8988T (cell line): ENCODE measurements at places on chromosomes 4 and X.

GRCh38 chrX:13091111-13091765, 46.8 kb upstream of the FAM9C start:
- no peak for DNase-seq

DNA sequence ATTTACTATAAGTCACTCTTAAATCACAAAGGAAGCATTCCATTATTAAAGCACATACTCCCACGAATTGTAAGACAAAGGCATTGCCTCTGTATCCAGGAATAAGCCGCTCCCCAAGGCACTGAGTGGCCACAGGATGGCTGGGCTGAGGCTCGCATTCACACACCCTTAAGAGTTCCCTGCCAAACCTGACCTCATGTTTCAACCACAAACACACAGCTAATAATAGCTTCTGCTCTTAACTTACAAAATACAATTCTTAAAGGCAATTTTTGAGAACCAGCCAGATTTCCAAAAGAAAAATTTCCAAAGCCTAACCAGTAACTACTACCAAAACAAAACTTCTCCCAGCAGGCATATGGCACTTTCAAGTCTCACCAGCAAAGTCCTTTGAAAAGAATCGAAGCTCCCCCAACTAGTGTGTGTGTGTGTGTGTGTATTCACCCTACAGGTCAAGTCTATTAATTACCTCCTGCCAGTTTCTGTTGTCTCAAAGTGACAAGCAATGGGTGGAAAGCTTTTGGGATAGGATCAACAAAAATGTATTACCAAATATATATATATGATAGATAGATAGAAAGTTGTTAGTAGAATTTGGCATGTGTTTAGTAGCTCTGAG, 36.0 kb downstream of the ARHGAP6 start:
- no peak for DNase-seq

GRCh38 chrX:20237864-20238263, 28.8 kb downstream of the RPS6KA3 start:
- no peak for DNase-seq

GRCh38 chrX:39000802-39001201, 199.5 kb downstream of the MID1IP1 start:
- DNase-seq, result no peak

DNA sequence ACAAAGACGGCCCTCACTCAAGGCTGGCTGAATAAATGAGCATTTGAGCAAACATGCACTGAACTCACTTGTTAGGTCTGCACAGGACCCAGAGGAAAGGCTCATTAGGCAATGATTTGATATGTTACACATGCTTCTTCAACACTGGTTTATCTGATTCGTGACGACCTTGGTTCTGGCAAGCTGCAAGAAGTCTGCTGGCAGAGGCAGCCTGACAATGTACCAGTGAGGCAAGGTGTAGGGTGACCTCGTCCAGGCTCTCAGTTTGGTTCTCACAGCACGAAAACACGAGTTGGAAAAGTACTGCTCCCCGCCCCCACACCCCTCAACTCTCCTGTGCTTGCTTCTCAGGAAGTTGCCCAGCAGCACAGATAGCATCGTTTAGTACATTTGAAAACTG, 63.1 kb upstream of the CITED1 start:
- no peak for DNase-seq
